ENCODE measurements at places on chromosomes 4 and X.

- DNase-seq: no peak
Measured at GRCh38 chr4:58761563-58761962, 1651.4 kb upstream of the IGFBP7 start.

- DNase-seq: no peak
Measured at GRCh38 chr4:142407596-142407995, 438.5 kb downstream of the INPP4B start.

DNA sequence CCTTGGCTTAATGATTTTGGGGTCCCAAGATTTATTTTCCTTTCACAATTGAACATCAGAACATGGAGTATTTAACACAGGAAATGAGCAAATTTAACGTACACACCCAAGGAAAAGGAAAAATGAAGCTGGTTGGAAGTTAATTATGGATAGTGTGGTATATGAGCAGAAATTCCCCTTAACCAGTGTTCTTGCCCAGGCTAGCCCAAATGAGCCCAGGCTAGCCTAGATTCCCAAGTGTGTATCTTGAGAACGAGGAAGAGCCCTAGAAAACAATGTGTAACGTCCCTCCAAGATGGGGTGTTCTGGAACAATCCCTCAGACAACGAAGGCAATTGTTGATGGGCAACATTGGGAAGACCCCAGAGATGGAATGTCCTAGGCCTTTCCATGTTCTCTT is 33.7 kb downstream of the XG start:
- DNase-seq: no peak

GRCh38 chrX:19990151-19990555 is 708 bp downstream of the BCLAF3 start:
- no peak for DNase-seq

DNA sequence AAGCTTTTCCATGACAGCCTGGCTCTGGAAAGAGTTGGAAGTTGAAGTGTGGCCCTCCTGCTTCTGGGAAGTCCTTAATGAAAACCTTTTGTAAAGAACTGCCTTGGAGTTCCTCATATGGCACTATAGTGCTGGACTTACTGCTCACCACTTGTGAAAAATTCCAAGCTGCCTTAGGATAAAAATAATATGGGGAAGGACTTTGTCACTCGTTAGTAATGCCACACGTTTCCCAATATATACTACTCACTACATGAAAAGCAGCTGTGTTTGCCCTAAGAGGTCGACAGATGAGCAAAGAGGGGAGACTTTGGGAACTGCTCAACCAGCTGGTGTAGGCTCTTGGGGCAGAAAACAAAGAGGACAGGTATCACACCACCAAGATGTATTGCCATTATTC is 11.7 kb downstream of the OPHN1 start:
- no peak for DNase-seq

DNA sequence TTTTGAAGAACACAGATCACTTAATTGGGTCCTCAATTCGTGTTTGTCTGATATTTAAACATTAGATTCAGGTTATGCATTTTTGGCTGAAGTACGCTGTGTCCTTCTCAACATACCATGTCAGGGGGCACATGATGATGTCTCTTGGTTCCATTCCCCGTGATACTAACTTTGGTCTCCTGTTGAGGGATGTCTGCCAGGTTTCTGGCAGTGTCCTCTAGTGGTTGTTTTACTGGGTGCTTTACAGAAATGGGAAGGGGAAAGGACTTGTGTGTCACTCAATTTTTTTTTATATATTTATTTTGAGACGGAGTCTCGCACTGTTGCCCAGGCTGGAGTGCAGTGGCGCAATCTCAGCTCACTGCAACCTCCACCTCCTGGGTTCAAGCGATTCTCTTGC is 58.2 kb downstream of the WWC2 start:
- DNase-seq: no peak

DNA sequence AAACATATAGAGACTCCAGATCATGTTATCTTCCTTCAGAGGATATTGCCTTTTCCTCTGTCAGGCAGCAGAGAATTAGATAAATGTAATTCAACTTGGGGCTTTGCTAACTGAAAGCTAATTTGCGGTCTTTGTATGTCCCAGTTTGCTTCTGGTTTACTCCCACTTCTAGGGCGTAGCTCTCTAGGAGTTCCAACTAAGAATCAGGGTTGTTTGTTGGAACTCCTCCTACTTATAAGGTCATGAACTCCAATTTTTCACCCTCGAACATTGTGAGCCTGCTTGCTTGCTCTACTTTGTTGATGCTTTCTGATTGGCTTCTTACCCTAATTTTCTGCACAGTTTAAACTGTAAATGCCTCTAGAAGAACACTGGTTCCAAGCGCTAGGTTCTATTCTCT is 66.1 kb downstream of the FMR1NB start:
- no peak for DNase-seq

- DNase-seq: no peak
Measured at GRCh38 chr4:176217510-176217909, 22.1 kb upstream of the SPATA4 start.

- DNase-seq: no peak
Measured at GRCh38 chr4:140901736-140902336, 145.7 kb upstream of the TBC1D9 start.

DNA sequence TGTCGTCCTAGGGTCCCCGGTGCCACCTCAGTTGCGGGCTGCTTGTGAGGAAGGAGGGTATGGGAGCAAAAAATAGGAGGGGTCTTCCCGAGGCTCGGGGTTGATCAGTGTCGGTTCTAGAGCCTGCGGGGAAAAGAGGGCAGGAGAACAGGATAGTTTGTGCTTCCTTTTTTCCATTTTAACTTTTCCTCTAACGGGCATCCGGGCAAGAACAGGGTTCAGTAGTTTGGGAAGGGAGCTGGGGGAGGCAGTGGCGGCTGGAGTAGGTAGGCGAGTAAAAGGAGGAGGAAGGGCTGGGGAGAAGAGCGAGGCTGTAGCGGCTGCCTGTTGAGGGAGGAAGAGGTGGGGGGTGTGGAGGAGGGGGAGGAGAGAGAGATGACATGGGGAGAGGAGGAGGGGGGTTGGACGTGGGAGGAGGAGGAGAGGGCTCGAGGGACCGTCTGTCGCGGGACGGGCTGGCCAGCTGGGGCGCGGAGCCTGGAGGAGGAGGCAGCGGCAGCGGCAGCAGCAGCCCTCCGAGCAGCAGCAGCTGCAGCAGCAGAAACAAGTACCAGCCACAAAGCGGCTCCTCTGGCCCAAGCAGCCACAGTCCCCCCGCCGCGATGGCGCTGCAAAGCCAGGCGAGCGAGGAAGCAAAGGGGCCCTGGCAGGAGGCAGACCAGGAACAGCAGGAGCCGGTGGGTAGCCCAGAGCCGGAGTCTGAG is at the start of gene SLC16A2:
TSS of gene SLC16A2 (plus strand) at position 458 of the 704 bp plus-strand sequence. CDS start at position 603, 145 bp downstream.
- DNase-seq: no peak

GRCh38 chr4:156751486-156751885 is 220.1 kb downstream of the PDGFC start:
- DNase-seq: no peak

DNA sequence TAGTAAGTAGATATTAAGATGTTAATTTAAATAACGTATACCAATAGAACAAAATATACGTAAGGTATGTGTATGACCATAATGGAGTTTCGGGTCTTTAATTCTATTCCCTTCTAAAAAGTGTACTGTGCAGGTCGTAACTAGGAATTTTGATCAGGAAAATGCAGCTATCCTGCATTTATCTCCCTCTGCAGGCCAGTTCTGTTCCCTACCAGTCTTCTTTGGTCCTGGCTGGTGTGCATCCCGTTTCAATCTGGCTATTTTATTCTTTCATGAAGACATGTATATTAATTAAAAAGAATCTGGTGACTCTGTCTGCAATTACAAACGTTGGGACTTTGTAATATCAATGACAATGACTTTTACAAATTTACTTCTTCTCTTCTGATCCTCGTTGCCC is 534.1 kb upstream of the AADAT start:
- DNase-seq: no peak

- DNase-seq: no peak
Measured at GRCh38 chrX:153819384-153820040, 10.8 kb downstream of the PDZD4 start.

- DNase-seq: no peak
Measured at GRCh38 chr4:48224606-48225005, 45.0 kb downstream of the TEC start.

GRCh38 chr4:170388255-170388654 is 298.5 kb upstream of the AADAT start:
- DNase-seq: no peak
